ENCODE measurements at places on chromosomes 12 and 14. TPM values are rescaled to one million over a fixed set of nuclear protein-coding genes. Genes with fewer than 3 reads are reported as not detected.

ZDHHC22 gene
- total RNA-seq, result not detected

CDKN3 gene
- 7.6 TPM for total RNA-seq

SERPINA10 gene
- not detected for total RNA-seq

IL26 gene
- total RNA-seq, result 2.4 TPM

CELA1 gene
- not detected for total RNA-seq

PLBD1 gene
- 4.7 TPM for total RNA-seq
